ENCODE measurements at places on chromosomes 3 and 15. TPM values are rescaled to one million over a fixed set of nuclear protein-coding genes. Genes with fewer than 3 reads are reported as not detected.

Gene ST3GAL6
- total RNA-seq = 11.1 TPM

- no peak for DNase-seq
Measured at GRCh38 chr3:25665315-25666280, 891 bp upstream of the TOP2B start.

DNA sequence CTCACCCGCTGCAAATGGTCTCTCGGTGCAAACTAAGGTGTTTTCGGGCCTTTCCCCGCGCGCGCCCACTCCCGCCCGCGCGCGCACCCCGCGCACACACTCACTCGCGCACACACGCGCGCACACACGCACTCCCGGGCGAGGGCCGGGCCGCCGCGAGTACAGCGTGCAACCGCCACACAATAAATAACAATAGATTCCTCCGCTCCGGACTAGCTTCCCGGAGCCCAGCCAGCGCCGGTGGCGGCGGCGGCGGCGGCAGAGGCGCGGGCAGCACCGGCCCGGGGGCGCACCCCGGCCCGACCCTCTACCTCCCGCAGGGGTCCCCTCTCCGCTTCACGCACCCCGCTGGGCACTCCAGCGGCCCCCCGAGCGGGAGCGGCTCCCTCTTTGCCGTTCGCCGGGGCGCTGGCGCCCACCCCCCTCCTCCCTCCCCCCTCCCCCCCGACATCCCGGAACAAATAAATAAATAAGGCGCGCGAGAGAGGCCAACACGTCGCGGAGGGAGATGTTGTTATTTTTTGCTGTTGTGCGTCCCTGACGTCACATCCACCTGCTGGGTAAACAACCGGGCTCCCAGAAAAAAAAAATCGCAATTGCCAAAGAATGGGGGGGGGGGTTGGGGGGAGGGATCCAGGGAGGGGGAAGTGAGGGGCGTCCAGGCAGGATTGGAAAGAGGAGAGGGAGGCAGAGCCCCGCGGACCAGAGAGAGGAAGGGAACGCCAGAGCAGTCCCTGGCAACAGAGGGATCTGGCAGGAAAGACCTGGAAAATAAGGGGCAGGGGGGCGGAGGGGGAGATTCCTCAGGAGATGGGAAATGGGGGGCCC, at the start of gene FOXP1:
FOXP1 (minus strand) TSS at position 163 of the 828 bp plus-strand sequence. CDS start 385,347 bp downstream, outside the sequence.
- DNase-seq = peak; percentile 58

DNA sequence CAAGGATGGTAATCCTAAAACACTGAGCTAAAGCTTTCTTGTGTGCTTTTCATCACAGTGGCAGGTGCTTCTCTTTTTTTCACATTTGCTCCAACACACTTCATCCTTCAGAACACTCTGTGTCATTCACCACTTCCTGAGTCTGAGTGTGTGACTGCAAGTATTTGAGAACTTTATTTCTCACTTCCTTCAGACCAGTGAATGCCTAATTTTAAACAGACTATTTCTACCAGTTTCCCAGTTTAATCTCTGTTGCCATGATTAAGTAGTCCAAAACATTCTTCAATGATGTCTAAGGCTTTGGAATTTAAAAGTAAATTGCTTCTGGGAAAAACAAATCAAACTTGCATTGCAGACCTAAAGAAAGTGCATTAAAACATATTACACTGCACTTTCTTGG, 541.2 kb downstream of the RBMS3 start:
- DNase-seq = peak; percentile 82

DNA sequence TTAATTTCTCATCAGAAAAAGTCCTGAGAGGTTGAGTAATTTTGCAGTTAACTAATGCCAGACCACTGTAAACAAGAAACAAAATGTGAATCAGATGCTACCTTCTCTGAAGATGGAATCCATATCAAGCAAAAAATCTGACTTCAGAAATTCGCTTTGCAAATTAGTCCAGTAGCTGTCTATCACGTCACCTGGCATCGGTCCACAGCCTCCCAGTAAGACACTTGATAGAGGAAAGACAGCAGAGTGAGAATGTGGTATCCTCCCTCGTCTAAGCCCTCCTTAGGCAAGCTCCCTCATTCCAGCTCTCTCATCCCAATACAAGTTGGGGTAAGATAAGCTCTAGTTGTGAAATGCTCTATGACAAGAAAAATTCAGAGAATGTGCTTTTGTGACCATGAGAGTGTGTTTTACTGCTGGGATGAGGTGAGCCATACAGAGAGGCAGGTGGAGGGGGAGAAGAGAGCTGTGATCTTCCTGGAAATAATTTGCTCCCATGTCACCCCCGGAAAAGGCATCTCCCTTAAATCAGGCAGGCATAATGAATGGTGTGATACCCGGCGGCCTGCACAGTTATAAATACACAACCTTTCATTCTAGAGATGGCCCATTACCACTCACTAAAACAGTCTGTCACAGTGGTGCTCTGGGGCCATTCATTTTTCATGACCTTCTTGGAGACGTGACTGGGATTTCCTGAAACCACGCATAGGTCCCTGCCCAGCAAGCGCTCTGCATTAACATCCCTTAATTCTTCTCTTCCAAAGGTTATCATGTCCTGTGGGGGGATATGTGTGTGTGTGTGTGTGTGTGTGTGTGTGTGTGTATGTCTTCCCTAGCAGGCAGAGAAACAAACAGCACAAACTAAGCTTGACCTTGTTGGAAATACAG, 602.0 kb upstream of the KCNMB2 start:
- DNase-seq = no peak

All from HT1080 (cell line).